Activated CD8-positive, alpha-beta memory T cell treated with anti-CD3 and anti-CD28 coated beads, Interleukin-2, amount 10 ng/mL, durations not matched to agents 7 days and 5 days (primary cell): ENCODE measurements at places on chromosomes 7 and 10. TPM values are rescaled to one million over a fixed set of nuclear protein-coding genes. Genes with fewer than 3 reads are reported as not detected.
A peak's percentile ranks its signal among the peaks of the same experiment; 100 is the strongest.

Gene ARHGEF5
- 7.4 TPM for total RNA-seq

Gene TDRD1
- total RNA-seq: 0.05 TPM

Gene DUSP5
- total RNA-seq: 102 TPM

Gene DPCD
- total RNA-seq: 4.2 TPM

Gene OR13A1
- total RNA-seq: not detected

Gene PKD1L1
- 0.19 TPM for total RNA-seq

GRCh38 chr10:36789974-36790373 lies 335.4 kb upstream of the ANKRD30A start:
- no peaks in the 10 kb centered on the region for H3K36me3 ChIP-seq
- DNase-seq: no peak
- H3K27ac ChIP-seq: no peak overlapping the region
- H3K4me1 ChIP-seq: no peaks in the 10 kb centered on the region
- no peaks in the 10 kb centered on the region for H3K27me3 ChIP-seq

DNA sequence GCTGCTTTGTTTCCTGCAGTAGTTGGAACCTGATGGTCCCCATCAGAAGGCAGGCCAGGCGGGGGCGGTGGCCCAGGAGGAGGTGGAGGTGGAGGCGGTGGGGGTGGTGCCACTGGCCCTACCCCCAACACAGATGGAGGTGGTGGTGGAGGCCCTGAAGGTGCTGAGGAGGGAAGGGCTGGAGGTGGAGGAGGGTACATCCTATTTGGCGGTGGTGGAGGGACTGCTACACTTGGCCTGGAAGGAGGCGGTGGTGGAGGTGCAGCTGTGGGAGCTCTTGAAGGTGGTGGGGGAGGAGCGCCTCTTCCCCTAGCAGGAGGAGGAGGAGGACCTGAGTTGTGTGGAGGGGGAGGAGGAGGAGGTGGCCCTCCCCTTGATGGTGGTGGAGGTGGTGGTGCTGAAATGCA lies 36.8 kb downstream of the LMOD2 start:
- no peak overlapping the region for H3K27ac ChIP-seq
- H3K27me3 ChIP-seq: no peaks in the 10 kb centered on the region
- DNase-seq: no peak
- peaks cover 24% of the 10 kb centered on the region for H3K36me3 ChIP-seq
- H3K4me3 ChIP-seq: no peak overlapping the region

GRCh38 chr10:24951201-24952142 lies 934 bp downstream of the PRTFDC1 start:
- H3K4me3 ChIP-seq: peak overlapping the region; percentile 73
- peaks cover 4% of the 10 kb centered on the region for H3K36me3 ChIP-seq
- no peaks in the 10 kb centered on the region for H3K27me3 ChIP-seq

DNA sequence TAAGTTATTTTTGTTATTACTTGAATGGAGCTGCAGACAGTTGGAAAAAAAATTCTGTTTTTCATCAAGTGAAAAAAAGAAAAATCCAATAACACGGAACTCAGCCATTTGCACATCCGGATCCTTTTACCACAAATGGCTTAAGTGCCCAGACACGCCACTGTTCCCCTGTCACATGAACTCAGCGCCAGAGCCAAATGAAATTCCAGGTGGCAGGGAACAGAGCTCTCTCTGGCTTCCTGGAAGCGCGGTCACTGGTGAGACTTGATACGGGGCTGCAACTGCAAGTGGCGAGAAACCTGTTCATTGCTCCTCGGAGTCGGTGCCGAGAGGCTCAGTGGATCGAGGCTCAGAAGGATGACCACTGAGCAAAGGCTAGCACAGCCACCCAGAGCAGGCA lies 60.8 kb upstream of the NPTX2 start:
- H3K4me1 ChIP-seq: no peaks in the 10 kb centered on the region
- DNase-seq: no peak
- H3K36me3 ChIP-seq: no peaks in the 10 kb centered on the region
- H3K4me3 ChIP-seq: no peak overlapping the region
- no peak overlapping the region for H3K27ac ChIP-seq

- no peak overlapping the region for H3K4me3 ChIP-seq
- H3K27me3 ChIP-seq: peaks cover 59% of the 10 kb centered on the region
- DNase-seq: no peak
- no peaks in the 10 kb centered on the region for H3K4me1 ChIP-seq
- H3K27ac ChIP-seq: no peak overlapping the region
Measured at GRCh38 chr7:132354527-132354926, 221.7 kb downstream of the PLXNA4 start.

GRCh38 chr10:8628351-8628750 lies 573.9 kb downstream of the GATA3 start:
- H3K27me3 ChIP-seq: peaks cover 3% of the 10 kb centered on the region
- no peak for DNase-seq
- H3K4me1 ChIP-seq: no peaks in the 10 kb centered on the region
- H3K4me3 ChIP-seq: no peak overlapping the region
- H3K36me3 ChIP-seq: no peaks in the 10 kb centered on the region

DNA sequence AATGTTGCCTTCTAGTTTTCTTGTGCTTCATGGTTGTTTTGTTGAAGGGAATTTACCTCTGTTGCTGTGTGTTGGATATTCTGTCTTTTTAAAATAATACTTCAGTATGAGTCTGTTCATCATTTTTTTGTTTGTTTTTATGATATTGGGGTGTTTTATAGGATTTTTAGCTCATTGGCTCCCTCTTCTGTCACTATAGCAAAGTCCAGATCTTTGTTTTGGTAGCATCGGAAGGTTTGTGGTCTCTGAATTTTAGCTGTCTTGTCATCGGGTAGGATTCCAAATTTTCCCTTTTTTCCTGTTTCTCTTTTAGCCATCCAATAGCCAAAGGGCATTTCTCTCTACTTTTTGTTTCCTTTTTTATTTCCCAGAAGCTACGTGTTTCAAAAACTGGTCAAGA lies 91.4 kb downstream of the EXOC4 start:
- peaks cover 36% of the 10 kb centered on the region for H3K36me3 ChIP-seq
- H3K4me3 ChIP-seq: no peak overlapping the region
- no peak for DNase-seq
- H3K27ac ChIP-seq: no peak overlapping the region
- H3K4me1 ChIP-seq: peaks cover 3% of the 10 kb centered on the region
- H3K27me3 ChIP-seq: no peaks in the 10 kb centered on the region

DNA sequence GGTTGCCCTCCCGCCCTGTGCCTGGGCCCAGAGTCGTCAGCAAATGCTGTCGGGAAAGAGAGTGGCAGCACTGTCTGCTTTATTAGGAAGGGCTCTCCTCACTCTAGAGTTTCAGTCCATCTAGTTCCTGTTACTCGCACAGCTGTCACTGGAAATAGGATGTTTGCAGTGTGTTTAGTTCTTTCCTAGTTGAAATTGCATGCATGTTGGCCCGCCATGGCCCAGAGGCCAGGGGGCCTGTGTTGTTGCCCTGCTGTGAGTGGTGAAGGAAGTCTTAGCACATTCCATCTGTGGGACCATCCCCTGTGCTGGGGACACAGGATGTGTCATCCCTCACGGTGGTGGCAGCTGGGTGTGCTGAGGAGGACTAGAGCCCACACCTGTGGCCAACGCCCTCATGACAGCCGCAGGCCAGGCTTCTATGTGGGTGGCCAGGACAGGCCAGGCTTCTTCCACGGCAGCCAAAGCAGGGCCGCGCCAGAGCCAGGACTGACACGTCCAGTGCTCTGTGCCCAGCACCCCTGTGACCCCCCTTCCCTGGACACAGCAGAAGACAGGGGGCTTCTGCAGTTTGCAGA lies 45.4 kb downstream of the ZNF467 start:
- H3K4me3 ChIP-seq: no peak overlapping the region
- H3K27me3 ChIP-seq: no peaks in the 10 kb centered on the region
- H3K4me1 ChIP-seq: no peaks in the 10 kb centered on the region

DNA sequence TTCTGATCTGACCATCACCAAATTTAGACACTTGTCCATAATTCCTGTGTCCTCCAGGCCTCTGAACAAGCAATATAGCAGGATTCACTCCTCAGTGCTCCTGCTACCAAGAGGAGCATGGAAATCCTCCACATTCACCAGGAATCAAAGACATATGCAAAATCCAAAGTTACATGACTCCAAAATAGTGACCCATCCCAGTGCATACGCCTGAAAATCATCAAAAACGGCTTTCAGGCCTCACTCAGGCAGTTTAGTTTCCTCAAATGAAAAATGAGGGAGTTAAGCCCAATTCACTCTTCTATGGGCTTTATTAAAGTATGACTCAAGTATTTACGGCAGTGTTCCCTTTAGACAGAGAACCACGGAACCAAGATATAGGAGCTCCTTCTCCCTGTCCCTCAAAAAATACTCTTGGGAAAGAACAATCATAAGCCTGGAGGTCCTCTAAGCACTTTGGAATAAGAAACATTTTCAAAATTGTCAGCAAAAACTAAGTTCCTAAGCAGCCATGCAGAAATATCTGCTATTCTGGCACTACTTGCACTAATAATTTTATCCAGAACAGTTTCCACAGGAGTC lies 240.7 kb downstream of the PARD3 start:
- H3K27ac ChIP-seq: no peak overlapping the region
- H3K27me3 ChIP-seq: no peaks in the 10 kb centered on the region
- no peaks in the 10 kb centered on the region for H3K4me1 ChIP-seq
- H3K36me3 ChIP-seq: no peaks in the 10 kb centered on the region
- no peak for DNase-seq

DNA sequence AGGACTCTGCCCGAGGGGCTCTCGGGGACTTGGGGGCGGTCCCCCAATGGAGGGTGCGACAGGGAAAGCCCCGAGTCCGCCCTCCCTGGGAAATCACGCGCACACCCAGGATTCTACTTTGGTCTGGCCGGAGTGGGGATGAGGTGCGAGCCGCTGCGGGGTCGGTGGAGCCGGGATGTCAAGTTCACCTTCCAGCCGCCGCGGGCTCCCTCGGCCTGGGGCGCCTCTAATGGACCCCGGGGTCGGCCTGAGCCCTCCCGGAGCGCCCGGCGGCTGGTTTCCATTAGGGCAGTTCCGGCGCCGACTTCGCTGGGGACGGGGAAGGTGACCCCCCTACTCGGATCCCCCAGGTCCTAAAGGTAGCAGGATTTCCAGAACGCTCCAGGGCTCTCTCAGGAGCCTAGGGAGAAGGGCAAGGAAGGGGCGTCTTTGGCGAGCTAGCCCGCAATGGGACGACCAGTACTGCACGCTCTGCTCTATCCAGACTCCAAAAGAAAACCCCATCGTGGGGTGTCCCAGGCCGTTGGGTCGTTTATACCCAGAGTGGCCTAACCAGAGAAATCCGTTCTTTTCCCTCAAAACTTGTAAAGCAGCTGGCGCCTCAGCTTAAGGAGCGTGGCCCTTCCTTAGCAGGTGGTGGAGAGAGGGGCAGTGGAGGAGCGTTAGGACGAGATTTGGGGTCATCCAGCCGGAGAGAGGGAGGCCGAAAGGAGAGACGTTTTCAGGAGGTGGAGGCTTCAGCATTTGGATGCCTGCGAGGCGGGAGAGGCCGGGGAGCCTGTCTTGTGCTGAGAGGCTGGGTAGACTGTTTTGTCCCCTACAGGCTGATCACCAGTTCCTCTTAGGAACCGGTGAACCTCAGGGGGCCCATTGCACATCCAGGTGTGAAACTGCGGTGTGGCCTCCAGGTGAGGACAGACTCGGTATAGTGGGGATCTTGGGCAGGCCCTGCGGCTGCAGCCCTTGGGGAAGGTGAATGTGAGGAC lies 860 bp upstream of the WDR86 start:
- H3K36me3 ChIP-seq: no peaks in the 10 kb centered on the region
- no peak for DNase-seq
- H3K27me3 ChIP-seq: peaks cover 59% of the 10 kb centered on the region
- no peak overlapping the region for H3K27ac ChIP-seq
- H3K4me3 ChIP-seq: no peak overlapping the region

DNA sequence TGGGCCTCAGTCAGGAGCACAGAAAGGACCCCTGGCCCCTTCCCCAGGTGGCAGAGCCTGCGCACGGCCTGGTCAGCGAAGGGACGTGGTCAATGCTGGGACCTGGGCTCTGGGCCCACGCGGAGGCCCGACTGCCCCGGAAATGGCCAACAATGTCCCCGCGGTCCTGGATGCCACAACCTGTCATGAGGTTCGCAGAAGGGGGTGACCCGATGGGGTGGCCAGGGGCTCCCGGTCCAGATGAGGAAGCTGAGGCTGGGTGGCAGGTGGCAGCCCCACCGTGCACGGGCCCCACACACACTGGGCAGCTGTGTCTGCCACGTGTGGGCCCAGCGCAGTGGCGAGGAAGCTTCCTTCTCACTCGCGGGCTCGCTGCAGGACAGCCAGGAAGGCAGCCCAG lies 49.4 kb downstream of the DPYSL4 start:
- H3K27me3 ChIP-seq: no peaks in the 10 kb centered on the region
- no peak overlapping the region for H3K27ac ChIP-seq
- H3K4me1 ChIP-seq: peaks cover 16% of the 10 kb centered on the region
- no peaks in the 10 kb centered on the region for H3K36me3 ChIP-seq
- H3K4me3 ChIP-seq: no peak overlapping the region
- DNase-seq: no peak

- H3K4me1 ChIP-seq: peaks cover 4% of the 10 kb centered on the region
- H3K27ac ChIP-seq: no peak overlapping the region
- no peak for DNase-seq
- no peaks in the 10 kb centered on the region for H3K36me3 ChIP-seq
- H3K4me3 ChIP-seq: no peak overlapping the region
Measured at GRCh38 chr10:49113741-49114141, 1.6 kb downstream of the VSTM4 start.
